ENCODE measurements at places on chromosomes 3 and 15.

GRCh38 chr3:123832692-123833397 lies 51.3 kb downstream of the MYLK start:
- no peak for DNase-seq

- DNase-seq, result no peak
Observed at GRCh38 chr15:41860049-41860828, 21.6 kb downstream of the PLA2G4B start.

DNA sequence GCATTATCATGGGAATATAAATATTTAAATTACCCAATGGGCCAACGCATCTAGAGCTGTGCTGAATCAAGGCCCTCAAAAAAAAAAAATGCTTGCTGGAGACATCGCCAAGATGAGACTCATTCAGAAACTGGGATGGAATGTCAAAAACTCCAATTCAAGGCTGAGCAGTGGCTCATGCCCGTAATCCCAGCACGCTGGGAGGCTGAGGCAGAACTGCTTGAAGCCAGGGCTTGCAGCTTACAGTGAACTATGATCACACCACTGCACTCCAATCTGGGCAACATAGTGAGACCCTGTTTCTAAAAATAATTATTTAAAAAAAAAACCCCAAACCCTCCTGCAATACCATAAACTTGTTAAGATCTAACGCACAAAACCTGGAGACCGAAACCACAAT lies 3.1 kb upstream of the CACNA1D start:
- no peak for DNase-seq

GRCh38 chr15:93291380-93291779 lies 202.4 kb upstream of the RGMA start:
- DNase-seq, result no peak

DNA sequence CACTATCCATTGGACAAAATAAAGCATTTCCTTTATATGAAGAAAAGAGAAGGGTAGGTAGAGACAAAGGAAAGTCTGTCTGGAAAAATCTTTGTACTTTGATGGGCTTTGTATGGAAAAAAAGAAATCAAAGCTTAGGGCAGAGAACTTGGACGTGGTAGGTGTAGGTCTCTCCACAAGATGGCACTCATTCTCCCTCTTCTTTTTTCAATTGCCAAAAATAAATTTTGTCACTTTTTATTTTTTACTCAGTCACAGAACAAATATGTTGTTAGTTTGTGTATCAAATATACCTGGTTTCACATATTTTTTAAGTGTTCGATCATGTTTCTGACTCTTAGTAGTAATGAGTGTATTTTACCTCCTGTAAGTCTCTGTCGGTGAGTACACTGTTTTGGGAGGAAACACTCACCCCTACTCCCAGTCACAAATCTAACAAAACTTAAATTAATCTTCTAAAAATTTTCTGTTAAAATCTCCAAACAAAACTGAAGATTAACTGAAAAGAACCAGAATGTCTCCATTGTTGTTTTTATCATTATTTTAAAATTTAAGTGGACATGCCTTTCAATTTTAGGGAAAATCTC lies 415.8 kb upstream of the GOLIM4 start:
- DNase-seq, result peak; percentile 46

GRCh38 chr15:95591886-95592285 lies 738.6 kb upstream of the NR2F2 start:
- DNase-seq, result no peak

- DNase-seq, result peak; percentile 8
Observed at GRCh38 chr15:58490086-58490887, 58.5 kb downstream of the LIPC start.

- peak; percentile 1 for DNase-seq
Observed at GRCh38 chr3:151200586-151200985, 2.4 kb downstream of the GPR171 start.

- DNase-seq, result no peak
Observed at GRCh38 chr3:160982491-160982890, 122.7 kb downstream of the B3GALNT1 start.

DNA sequence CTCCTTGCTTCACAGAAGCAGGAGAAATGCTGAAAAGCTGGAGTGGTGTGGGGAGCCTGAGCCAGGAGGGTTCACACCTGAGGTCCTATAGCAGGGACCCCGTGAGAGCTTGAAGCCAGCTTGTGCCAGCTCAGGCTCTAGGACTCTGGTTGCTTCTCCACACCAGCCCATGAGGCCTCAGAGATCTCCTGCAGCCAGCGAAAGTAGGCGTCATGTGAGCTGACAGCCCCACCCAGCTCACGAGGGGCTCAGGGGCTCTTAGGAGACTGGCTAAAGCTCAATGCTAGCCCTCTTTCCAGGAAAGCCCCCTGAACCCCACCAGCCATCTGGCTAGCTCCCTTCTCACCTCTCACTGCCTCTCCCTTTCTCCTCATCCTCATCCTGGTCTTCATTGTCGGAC lies 16.9 kb upstream of the CPEB1 start:
- DNase-seq, result no peak

DNA sequence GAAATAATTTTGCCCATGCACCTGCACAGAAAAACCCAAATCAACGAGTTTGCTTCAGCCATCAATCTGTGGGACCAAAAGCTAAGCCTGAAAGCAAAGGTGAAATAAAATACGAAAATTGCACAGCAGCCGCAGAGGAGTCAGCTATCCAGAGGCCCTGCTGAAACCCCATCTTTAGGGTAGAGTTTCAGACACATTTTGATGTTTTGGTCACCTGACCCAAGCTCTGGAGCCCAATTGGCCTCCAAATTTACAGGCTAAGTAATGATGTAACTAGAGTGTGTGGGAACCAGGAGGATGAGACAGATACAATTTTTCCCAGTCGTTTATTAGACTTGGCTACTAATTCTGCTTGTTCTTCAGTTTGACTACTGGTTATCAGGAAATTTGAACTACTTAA lies 308.6 kb upstream of the ATP11B start:
- DNase-seq, result peak; percentile 9

DNA sequence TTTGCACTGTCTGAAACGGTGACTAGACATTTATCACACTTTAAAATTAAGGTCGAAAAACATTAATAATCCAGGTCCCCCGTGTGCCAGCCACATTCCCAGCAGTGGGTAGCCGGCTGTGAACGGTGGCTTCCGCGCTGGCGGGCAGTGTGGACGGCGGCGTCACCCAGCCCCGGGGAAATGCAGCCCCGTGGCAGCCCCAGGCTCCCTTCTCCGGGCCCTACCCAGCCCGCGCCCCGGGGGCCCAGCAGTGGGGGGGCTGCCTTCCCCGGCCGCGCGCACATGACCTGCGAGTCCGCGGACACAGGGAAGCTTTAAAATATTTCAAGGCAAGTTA lies 25.3 kb downstream of the GABRA5 start:
- DNase-seq, result no peak

DNA sequence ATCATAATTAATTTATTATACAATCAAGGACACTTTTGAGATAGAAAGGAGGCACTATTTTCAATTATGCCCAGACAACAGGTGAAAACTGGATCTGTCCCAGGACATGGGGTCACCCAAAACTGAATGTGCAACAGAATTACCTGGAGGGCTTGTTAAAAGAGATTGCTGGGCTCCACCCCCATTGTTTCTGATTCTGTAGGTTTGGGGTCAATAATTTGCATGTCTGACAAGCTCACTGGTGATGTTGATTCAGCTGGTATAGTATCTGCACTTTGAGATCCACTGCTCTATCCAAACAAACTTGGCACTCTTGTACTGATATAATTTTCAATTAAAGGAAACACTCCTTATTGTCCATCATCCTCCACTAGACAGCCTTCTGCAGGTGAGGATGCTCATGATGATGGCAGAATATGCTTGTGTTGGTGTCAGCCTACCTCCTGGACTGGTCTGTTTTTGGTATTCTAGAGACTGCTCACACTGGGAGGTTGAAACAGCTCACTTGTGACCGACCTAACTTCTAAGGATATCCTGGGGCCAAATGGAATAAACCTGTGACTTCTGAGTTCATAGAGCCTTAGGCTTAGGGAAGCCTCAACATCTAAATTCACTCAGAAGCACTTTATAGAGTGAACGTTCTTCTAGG lies 2.2 kb downstream of the P2RY14 start:
- DNase-seq, result peak; percentile 6

GRCh38 chr3:65202395-65202794 lies 514.6 kb upstream of the ADAMTS9 start:
- no peak for DNase-seq

DNA sequence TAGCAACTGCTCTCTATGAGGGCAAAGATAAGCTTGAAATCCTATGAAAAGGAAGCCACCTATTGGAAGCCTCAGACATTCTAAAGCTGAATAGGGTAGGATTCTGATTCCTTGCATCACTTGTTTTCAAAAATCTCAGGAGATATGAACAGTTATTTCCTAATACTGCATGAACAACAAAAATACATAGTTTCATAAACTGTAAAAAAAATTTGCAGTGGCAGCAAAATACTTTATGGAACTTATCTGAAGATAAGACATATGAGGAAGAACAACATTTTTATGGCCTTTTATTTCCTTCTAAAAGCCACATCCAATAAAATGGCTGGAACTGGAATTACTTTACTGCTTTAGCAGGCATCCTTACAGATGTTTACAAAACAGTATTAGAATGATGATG lies 29.9 kb downstream of the AP3S2 start:
- no peak for DNase-seq

DNA sequence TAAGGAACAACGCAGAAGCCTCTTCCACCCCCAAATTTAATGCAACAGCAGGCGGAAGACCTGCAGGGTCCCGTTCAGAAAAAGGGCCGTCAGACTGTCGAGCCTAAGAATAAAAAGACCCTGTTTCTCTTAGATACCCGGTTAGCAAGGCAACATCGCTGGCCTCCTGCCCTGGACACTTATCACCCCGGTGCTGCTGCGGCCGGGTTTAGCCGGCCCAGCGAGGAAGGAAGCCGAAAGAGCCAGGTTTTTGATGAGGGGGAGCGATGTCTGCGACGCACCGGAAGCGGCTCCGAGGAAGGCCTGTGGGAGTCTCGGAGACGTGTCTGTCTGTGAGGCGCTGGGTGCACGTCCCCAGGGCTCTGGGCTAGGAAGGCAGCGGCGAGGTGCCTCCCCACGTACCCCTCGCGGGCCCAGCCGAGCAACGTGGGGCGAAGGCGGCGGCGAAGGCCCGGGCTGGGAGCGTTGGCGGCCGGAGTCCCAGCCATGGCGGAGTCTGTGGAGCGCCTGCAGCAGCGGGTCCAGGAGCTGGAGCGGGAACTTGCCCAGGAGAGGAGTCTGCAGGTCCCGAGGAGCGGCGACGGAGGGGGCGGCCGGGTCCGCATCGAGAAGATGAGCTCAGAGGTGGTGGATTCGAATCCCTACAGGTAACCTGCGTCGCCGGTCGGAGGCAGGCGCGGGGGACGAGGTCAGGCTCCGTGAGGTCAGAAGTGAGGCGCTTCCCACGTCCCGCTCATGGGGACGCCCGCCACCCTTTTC lies at the start of gene UBA5:
Gene UBA5 (plus strand): TSS at position 278 of the 759 bp plus-strand sequence. CDS start 209 bp downstream, at position 487.
- peak; percentile 75 for DNase-seq

- DNase-seq, result no peak
Observed at GRCh38 chr3:160446522-160447056, 3.0 kb downstream of the TRIM59 start.

DNA sequence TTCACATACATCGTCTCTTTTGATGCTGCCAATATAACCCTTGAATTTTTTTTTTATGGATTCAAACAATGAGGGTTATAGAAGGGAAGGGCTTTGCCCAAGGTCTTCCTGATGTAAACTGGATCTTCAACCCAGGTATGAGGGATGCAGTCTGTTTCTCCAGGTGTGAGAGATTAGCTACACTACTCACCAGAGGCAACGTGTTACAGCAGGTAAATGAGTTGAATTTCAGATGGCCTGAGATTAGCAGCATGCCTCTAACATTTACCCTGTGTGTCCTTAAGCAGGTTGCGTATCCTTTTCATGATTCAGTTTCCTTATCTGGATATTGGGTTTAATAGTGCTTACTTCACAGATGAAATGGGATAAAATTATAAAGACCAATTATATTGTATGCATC lies 1.9 kb downstream of the RTP4 start:
- no peak for DNase-seq

DNA sequence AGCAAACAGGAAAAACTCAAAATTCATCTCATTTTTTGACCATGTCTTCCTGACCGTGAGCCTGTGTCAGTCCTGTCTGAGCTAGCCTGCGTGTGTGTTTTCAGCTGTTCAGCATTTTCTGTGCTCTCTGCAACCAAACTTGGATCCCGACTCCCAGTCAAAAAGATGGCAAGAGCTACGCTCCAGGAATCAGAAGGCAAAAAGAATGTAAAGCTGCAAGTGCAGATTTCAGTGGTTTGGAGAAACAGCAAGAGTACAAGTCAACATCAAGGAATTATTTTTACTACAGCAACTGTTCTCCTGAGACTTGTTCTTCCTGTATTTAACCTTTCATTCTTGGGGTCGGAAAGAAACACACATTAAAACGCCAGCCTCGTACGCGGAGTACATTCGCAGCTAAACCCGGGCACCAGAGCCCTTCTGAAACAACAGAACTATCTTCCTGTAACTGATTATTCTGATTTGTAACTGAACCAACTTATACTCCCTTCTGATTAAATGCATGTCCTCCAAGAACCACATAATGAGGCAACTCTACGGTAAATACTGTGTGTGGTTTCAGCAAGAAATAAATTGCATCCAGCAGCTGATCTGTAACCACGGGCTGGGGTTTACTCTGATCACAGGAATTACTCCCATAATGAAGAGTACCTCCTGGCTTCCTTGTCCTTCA lies 107.4 kb downstream of the LRIG1 start:
- DNase-seq, result no peak

DNA sequence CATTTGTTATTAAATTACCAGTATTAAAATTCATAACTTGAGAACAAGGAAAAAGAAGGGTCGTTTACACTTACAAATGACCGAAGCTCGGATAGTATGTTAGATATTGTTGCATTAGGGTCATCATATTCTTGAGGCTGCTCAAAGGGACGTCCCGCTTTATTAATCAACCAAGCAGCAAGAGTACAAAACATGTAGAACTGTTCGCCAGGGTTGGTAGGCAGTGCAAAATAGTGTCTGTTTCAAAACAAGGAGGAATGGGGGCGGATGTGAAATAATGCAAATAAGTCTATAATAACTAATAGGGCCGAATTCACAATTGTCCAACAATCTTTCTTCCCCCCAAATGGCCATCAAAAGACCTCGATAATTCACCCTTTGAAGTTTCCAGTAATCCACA lies 2.9 kb downstream of the IFT57 start:
- no peak for DNase-seq

DNA sequence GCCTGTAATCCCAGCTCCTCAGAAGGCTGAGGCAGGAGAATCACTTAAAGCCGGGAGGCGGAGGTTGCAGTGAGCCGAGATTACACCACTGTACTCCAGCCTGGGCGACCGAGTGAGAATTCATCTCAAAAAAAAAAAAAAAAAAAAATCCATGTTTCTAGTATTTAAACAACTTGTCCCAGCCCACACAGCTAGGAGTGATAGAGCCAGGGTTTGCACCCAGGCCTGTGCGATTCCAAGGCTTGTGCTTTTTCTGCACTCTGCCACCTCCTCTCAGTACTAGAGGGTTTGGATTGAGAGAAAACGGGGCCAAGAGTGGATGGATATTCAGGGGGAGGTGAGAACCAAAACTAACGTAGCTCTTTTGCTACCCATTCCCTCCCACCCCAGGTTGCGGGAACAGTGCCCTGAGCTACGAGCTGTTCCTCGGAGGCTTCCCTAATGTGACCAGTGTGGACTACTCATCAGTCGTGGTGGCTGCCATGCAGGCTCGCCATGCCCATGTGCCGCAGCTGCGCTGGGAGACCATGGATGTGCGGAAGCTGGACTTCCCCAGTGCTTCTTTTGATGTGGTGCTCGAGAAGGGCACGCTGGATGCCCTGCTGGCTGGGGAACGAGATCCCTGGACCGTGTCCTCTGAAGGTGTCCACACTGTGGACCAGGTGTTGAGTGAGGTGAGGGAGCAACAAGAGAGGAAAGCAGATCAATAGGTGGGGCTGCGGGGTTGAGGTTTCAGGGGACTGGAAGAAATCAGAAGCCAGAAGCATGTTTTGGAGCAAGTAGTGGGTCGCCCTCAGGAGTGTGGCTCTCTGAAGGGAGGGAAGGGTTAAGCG lies 4.1 kb downstream of the CAMK2N2 start:
- no peak for DNase-seq

Measured in DMS53 (cell line).